ENCODE measurements at places on chromosomes 2 and 18. TPM values are rescaled to one million over a fixed set of nuclear protein-coding genes. Genes with fewer than 3 reads are reported as not detected.

DNA sequence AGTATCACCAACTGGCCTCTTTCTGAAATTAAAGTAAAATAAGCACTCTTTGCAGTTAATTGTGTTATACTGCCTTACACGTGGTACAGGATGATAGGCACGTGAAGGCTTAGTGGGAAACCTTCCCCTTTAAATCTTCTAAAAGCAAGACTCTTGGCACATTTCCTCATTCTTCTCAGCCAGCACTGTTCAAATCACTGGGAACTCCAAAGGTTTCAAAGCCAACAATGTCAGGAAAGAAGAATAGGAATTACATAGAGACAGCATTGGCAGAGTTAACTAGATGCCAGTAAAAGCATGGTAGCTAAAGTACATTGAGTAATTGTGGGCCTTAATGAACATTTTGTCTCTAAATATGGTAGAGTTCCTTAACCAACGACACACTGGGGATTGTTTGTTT, 96.4 kb downstream of the DTNA start:
- no peak for DNase-seq

- DNase-seq: no peak
Observed at GRCh38 chr18:12086249-12086648, 7.4 kb upstream of the ANKRD62 start.

The KANSL1L gene
- 16.8 TPM for total RNA-seq

DNA sequence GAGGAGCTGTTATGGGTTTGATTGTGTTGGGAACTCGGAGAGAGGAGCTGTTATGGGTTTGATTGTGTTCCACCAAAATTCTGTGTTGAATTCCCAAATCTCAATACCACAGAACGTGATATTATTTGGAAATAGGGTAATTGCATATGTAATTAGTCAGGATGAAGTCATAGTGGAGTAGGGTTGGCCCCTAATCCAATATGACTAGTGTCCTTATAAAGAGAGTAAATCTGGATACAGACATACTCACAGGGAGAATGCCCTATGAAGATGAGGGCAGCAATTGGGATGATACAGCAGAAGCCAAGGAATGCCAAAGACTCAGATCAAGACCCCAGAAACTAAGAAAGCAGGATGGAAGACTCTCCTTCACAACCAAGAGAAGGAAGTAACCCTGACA, 1023.2 kb upstream of the ZEB2 start:
- DNase-seq: no peak

- peak; percentile 62 for DNase-seq
Observed at GRCh38 chr2:151237422-151238025, 24.1 kb downstream of the RBM43 start.

The SLC30A3 gene
- 5.4 TPM for total RNA-seq

The REG3G gene
- total RNA-seq: 18.1 TPM

The PLEK gene
- total RNA-seq: 19.4 TPM

The TMEM178A gene
- not detected for total RNA-seq

DNA sequence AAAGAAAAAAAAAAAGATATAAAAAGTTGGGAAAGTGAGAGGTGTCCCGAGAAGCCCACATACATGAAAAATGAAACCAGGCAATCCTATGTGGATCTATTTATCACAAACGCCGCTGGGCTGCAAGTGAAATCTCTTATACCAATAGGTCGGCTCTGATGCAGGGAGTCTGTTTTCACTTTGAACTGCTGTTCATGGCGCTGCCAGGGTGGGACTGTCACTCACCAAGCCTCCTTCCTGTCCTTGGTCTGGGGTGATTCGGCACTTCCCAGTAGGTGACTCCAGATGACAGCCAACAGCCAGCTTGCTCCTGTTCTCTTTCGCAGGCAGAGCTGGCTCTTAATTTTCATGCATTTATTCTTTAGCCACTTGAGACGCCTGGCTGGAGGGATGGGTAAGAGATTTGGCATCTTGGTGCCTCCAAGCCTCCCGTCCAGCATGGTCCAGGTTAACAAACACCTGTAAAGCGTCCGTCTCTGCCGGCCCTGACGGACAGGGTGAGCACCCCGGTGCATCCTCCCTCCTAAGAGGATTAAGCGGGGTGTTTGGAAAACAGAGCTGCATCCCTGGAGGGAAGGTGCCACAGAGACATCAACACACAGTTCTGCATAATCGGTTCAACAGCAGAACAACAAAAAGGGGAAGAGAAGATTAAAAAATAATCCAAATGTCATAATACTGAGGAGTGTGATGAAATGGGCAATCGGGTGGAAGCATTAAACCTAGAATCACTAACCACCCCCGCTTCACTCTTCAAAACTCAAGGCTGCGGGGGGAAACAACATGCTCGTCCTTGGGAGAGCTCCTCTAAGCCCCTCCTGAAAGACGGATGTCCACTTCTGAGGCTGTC, 58.7 kb downstream of the STEAP3 start:
- DNase-seq: no peak

- DNase-seq: no peak
Observed at GRCh38 chr2:136006658-136007057, 21.2 kb upstream of the DARS1 start.

DNA sequence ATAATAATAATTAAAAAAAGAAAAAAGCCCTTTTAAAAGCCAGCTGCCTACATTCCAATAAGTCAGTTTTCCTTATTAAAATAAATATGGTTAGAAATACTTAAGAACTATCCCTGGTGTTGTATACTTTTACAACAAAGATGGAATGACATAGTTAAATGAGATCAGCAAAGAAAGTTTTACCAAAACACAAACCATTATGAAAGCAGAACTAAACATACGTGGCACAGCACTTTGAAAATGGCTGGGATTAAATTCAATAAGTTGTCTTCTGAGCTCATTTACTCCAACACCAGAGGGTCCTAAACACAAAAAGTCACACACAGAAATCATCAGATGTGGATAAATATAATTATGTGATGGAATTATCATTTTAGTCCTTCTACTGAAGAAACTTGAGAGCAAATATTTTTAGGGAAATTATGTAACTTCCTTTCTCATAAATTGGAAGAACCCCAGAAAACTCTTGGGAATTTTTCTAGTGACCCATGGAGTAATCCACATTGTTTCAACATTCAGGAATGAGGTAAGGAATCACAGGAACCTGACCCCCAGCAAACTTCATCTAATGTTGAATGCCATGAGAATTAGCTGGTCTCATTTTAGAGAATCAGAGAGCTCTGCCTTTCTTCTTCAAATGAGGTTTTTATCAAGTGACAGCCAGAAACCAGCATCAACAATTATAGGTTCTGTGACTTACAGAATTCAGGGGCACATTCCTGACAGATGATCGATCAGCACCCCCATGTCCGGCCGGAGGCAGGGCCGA, 11.5 kb upstream of the TMEM237 start:
- DNase-seq: no peak

The CAPN14 gene
- total RNA-seq: 0.11 TPM

GRCh38 chr18:66325251-66325650, 278.6 kb downstream of the CDH19 start:
- DNase-seq: no peak

- DNase-seq: no peak
Observed at GRCh38 chr2:226647621-226648518, 151.8 kb downstream of the IRS1 start.

DNA sequence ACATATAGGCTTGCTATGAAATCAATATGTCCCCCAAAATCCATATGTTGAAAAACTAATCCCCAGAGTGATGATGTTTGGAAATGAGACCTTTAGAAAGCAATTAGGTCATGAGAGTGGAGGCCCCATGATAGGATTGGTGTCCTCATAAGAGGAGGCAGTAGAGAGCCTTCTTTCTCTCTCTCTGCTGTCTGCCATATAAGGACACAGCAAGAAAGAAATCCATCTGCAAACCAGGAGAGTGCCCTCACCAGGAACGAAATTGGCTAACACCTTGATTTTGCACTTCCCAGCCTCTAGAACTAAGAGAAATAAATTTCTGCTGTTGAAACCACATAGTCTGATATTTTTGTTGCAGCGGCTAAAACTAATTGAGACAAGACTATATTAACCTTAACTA, 89.5 kb downstream of the NBAS start:
- no peak for DNase-seq

DNA sequence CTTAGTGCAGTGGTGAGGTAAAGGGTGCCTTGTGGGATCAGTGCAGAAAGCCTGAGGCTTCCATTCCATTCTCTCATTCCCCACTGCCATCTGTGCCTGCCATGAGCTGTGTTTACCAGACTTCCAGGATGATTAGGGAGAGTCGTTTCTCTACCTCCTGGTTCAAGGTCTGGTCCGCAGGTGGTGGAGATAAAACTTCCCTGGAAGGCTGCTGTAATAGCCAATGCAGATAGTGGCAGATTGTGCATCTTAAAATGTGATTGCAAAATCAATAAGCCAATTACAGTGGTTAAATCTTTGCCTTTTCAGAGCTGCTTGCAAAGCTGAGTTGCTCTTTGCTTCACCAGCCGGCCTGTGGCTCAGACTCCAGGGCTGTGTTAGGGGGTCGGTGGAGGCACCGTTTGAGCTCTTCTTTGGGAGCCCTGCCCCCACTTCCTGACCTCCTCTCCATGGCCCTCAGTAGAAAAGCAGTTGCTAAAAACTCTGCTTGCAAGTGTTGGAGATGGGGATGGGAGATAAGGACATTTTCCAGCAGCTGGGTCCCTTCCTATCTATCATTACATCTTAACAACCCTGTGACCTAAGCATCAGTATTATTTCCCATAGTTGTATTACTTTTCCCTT, 95.2 kb upstream of the HS6ST1 start:
- DNase-seq: no peak

The EN1 gene
- total RNA-seq: 0.32 TPM

DNA sequence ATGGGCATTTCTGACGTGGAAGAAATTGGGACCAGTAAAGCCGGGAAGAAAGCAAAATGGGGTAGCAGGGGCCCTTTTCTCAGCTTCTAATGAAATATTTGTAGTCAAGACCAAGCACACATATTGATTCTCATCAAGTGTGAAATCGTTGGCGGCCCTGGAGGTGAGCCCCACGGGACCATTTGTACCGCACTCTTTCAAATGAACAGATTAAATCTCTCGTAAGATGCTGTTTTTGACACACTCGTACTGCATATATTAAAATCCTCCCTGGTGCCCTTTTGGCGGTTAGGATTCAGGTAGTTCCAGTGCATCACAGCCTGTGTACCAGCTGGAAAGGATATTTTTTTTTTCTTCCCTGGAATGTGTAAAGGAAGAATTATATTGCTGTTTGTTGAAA, 9.9 kb upstream of the MYL1 start:
- no peak for DNase-seq

DNA sequence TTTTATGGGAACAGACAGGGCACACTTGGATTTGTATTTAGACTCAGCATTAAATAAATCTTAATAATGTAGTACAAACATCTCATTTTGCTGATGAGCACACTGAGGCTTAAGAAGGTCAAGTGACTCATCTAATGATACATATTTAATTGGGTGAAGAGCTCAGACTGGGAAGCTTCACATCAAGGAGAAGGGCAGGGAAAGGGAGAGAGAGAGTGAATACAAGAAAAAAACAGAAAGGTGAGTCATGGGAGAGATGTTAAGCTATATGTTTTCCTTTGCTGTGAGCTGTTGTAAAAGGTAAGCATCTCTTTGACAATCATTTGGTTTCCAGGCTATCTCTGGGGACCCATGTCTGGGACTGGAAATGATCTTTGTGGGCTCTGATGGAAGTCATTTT, 277.8 kb downstream of the SETBP1 start:
- no peak for DNase-seq

The C1GALT1C1L gene
- total RNA-seq: 3.6 TPM

GRCh38 chr2:57515366-57515765, 531.2 kb upstream of the VRK2 start:
- no peak for DNase-seq

DNA sequence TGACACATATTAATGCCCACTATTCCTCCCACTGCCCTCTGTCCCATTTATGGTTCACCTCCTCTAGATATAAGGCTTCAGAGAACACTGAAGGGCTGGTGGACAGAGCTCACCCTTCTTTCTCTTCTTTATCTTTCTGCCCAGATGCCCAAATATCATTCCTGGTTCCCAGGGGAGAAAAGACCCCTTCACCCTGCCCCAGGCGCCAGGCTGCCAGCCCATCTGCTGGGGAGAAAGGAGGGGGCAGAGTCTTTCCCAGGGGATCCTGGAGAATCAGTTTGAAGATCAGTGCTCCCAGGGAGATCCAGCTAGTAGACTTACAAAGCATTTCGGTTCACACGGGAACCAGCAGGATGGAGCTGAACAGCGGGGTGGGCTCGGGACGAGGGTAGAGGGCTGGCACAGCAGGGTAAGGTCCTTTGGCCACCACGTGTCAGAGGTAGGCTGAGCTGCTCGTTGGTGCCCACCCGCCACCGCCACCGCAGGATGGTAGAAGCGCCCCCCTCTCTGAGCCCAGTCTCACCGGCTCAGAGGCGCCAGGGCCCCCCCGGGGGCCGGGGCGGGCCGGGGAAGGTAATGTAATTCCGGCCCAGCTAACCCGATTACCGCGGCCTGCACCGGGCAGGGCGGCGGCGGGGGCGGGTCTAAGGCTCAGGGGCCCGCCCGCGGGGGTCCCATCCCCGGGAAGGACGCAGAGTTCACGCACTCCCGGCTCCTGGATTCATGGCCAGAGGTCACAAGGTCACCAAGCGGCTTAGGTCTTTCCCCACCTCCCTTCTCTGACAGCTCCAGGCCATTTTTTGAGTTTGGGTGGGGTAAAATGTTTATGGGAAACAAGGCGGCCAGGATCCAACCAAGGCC, 1.3 kb upstream of the TLX2 start:
- DNase-seq: no peak

DNA sequence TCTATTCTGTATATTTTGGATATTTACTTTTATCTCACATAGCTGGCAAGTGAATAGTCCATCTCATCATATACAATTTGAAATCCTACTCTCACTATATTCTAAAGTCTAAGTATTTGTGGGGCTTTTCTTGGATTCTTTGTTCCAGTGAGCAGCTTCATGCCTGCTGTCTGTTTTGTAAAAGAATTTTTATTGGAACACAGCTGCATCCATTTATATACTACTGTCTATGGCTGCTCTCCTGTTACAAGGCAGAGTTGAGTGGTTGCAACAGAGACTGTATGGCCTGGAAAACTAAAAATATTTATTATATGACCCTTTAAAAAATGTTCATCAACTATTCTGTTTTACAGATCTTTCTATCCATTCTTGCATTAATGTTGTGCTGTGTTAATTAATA, 193.3 kb upstream of the KLHL14 start:
- no peak for DNase-seq

The KHK gene
- 4.2 TPM for total RNA-seq

- peak; percentile 67 for DNase-seq
Observed at GRCh38 chr2:218381916-218382366, at the start of gene SLC11A1. TSS of gene SLC11A1 (plus strand) at chr2:218382273. CDS start at chr2:218382369, 96 bp downstream.

- no peak for DNase-seq
Observed at GRCh38 chr18:37944700-37945270, 379.2 kb upstream of the CELF4 start.

- no peak for DNase-seq
Observed at GRCh38 chr2:46561731-46562450, 82.5 kb downstream of the TMEM247 start.

The CYTIP gene
- total RNA-seq: 3.1 TPM

Measured in adrenal gland (tissue), 19 donors.